ENCODE measurements at places on chromosomes 11 and 22. TPM values are rescaled to one million over a fixed set of nuclear protein-coding genes. Genes with fewer than 3 reads are reported as not detected.

VWCE gene
- total RNA-seq, result 0.77 TPM

SPECC1L gene
- 13.4 TPM for total RNA-seq

CRY2 gene
- 2.9 TPM for total RNA-seq

FRMD8 gene
- 42.5 TPM for total RNA-seq

PDGFB gene
- total RNA-seq, result 4.5 TPM
